ENCODE measurements at places on chromosomes 1 and 21. TPM values are rescaled to one million over a fixed set of nuclear protein-coding genes. Genes with fewer than 3 reads are reported as not detected.

Gene CR1
- polyA plus RNA-seq = not detected

Gene ACTL8
- not detected for polyA plus RNA-seq

Gene CFHR1
- polyA plus RNA-seq = 0.13 TPM

GRCh38 chr21:41743321-41744027, 23.4 kb downstream of the RIPK4 start:
- no peak for DNase-seq

DNA sequence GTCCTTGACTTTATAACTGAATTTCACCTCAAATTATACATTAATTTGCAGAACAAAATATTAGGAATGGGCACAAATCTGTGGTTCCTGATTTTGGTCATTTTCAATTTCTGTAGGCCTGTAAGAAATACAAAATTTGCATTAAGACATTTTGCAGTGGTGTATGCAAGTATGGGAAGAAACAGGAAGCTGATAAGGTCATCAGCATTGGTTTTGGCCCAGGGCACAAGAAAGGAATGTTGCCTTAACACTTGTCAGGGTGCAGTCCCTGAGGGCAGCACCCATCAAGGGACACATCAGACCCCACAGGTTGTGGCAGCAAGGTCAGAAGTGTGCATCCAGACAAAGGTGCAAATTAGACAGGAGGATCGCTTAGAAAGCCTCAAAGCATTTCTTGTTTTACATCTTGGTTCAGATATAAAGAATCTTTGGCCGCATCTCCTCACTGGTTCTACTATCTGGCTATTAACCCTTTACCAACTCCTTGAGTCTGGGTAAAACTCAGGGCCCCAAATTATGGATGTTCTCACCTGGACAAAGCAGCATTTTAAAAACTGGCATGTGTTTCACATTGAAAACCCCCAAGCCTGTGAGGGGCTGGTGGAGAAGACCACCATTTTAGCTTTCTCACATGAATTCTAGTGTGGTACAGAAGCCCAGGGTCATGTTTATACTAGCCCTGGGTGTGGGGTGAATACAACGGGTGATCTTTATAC, 182.4 kb downstream of the CDC7 start:
- no peak for DNase-seq

GRCh38 chr1:245465666-245466065, 310.9 kb downstream of the KIF26B start:
- DNase-seq = no peak

DNA sequence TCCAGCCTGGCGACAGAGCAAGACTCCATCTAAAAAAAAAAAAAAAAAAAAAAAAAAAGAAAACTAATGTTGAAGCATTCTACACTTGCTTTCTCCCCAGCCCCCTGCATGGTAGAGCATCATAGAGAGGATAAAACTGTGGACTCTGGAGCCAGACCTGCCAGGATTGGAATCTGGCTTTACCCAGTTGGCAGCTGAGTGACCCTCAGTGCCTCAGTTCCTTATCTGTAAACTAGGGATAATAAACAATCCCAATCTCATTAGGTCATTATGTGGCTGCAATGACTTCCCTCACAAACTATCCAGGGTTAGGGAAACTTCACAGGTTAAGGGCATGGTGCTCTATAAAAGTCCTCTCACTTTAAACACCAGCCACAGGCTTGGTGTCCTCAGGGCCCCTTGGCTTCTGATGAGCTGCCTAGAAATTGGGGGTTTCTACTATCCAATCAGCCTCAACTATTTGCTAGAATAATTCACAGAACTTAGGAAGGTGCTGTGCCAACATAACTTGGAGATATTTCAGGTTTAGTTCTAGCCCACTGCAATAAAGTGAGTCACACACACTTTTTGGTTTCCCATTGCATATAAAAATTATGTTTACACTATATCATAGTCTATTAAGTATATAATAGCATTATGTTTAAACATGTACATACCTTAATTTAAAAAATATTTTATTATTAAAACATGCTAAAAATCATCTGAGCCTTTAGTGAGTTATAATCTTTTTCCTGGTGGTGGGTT, 180.5 kb upstream of the B3GALT2 start:
- DNase-seq = no peak

- no peak for DNase-seq
Observed at GRCh38 chr1:34362949-34363348, 186.2 kb downstream of the C1orf94 start.

Measured in endothelial cell of umbilical vein (primary cell).